ENCODE measurements at places on chromosomes 11 and 22.

- DNase-seq = no peak
Measured at GRCh38 chr11:36741515-36741914, 143.5 kb upstream of the RAG2 start.

DNA sequence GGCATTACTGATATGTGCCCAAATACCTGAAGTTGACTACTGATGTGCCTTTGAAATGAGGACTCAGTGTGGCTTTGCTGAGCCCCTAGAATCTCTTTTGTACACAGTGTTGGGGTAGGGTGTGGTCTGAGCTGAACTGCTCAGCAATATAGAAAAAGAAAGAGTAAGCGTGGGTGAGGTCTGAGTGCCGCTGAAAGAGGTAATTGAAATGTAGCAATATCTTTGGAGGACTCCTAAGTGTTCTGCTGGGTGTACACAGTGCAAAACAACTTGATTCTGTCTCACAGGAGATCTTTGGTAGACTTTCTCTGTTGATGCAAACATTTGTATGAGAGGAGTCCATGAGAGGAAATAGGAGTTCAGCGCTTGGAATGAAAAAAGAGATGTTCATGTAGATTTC lies 73.7 kb upstream of the PTPN5 start:
- DNase-seq = no peak

GRCh38 chr11:60842668-60843600 lies 1.0 kb downstream of the CCDC86 start:
- no peak for DNase-seq

DNA sequence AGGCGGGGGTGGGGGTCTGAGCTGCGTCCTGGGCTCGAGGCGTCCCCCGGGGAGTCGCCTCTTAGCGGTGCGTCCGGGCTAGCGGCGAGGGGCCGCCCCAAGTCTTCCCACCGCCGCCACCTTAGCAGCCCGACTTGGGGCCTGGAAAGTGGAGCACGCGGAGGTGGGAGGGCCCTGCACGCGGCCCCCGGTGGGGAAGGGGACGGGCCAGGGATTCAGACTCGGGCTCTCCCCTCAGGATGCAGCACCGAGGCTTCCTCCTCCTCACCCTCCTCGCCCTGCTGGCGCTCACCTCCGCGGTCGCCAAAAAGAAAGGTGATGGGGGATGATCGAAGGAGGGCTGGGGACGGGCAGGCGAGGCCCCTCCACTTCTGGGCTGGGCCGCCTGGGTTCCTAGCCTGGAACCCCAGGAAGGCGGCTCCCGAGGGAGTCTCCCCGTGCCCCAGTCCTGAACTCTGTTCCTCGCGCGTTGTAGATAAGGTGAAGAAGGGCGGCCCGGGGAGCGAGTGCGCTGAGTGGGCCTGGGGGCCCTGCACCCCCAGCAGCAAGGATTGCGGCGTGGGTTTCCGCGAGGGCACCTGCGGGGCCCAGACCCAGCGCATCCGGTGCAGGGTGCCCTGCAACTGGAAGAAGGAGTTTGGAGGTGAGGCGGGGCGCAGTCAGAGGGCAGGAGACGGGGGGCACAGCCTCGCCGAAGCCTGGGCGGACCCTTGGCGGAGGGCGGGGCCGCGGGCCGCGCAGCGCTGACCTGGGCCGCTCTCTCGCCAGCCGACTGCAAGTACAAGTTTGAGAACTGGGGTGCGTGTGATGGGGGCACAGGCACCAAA lies 563 bp downstream of the MDK start:
- DNase-seq = no peak

DNA sequence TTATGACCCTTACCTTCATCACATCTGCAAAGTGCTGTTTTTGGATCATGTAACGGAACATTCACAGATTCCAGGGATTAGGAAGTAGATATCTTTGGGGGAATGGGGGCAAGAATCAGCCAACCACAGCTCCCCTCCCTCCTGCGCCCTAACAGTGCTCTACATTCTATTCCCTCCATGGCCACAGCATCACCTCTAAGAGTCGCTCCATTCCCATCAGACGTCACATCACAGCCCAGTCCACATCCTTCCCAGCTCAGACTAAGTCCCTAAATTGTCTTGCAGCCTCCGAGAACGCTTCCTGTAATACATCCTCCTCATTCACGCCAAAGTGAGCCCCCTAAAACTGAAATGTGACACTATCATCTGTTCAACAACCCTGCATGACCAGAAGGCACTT lies 5.9 kb downstream of the SCGB1D1 start:
- DNase-seq = no peak

GRCh38 chr22:24146791-24147353 lies 34.4 kb upstream of the SUSD2 start:
- no peak for DNase-seq

DNA sequence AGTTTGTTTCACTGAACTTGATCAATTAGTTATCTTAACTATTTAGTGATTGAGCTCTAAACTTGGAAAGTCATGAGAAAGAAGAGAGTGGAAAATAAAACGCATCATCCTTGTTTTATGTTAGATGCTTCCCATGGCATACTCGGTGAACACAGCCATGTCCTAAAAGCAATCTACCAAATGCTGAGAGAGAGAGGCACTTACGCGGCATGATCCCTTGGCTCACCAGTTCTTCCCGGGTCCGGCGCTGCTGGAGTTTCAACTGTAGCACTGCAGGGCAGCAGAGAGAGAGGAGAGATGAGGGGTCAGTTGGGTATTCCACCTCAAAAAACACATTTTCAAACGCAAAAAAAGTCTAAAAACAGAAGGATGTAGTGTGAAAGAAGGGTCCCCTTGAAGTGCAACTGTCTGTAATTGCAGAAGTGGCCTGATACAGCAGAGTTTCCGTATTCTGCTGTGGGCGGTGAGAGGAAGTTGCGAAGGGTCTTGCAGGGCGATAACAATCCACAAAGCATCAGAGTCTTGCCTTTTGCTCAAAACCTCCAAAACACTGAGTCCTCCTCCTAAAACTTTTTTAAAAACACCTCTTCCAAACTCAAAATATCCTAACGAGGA lies 92.7 kb downstream of the SGSM3 start:
- DNase-seq = no peak

GRCh38 chr11:5242208-5242607 lies 7.4 kb downstream of the HBG1 start:
- no peak for DNase-seq

DNA sequence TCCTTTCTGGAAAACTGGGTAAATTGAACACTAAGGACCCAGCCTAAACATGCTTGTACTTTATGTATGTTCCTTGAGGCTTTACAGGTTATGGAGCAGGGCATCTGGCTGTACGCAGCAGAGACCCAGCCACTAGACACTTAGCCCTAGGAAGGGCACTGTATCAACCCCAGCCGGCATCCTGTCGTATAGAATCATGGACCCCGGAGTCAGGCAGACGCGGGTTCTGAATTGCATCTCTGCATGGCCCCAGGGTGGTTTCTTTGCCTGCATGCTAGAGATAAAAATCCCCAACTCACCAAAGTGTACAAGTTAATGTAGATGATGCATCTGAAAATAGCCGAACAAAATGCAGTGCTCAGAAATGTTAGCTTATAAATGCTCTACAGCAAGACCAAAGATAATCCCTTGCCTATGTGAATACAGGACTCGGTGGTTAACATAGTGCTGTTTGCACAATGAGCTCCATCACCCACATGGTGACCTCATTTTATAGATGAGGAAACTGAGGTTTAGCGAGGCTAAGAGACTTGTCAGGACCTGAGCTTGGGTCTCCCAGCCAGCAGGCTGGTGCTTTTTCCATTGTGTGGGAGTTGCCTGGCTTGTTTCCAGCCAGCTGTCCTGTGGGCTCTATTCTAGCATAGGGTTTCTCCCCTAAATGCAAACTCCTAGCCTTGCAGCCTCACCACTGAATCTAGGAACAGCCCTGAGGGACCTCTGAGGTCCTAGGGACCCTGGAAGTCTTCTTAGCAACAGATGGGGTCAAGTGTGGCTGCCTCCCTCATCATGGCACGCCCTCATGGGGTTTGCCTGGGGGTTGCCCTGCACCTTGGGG lies 7.3 kb downstream of the CD6 start:
- no peak for DNase-seq

DNA sequence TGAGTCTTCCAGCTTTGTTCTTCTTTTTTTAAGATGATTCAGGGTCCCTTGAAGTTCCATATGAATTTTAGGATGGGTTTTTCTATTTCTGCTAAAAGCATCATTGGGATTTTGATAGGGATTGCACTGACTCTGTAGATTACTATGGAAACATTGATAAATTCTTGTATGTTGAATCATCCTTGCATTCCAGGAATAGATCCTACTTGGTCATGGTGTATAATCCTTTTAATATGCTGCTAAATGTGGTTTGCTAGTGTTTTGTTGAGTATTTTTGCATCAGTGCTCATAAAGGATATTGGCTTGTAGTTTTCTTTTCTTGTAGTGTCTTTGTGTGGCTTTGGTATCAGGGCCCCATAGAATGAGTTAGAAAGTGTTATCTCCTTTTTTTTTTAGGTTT lies 34.9 kb upstream of the PHOX2A start:
- no peak for DNase-seq

DNA sequence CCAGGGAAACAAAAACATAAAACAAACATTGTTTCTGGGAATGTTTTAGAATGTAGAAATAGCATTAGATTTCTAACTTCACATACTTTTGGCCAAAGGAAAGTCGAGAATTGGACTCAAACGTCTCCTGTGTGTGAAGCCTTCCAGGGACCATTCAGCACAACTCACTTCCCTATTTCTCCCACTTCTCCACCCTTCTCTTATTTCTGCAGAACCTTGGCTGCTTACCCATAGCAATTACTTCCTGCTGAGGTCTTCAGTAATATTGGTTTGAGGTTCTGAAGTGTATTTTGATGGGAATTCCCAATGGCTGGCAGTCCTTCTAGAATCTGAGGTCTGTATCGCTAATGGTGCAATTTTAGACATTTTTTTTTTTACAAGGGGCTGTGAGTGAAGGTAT lies 158.3 kb upstream of the SNX19 start:
- DNase-seq = no peak

GRCh38 chr11:10659339-10660216 lies 34.0 kb downstream of the IRAG1 start:
- DNase-seq = peak; percentile 93

GRCh38 chr11:113615098-113615497 lies 91.0 kb downstream of the TMPRSS5 start:
- no peak for DNase-seq

DNA sequence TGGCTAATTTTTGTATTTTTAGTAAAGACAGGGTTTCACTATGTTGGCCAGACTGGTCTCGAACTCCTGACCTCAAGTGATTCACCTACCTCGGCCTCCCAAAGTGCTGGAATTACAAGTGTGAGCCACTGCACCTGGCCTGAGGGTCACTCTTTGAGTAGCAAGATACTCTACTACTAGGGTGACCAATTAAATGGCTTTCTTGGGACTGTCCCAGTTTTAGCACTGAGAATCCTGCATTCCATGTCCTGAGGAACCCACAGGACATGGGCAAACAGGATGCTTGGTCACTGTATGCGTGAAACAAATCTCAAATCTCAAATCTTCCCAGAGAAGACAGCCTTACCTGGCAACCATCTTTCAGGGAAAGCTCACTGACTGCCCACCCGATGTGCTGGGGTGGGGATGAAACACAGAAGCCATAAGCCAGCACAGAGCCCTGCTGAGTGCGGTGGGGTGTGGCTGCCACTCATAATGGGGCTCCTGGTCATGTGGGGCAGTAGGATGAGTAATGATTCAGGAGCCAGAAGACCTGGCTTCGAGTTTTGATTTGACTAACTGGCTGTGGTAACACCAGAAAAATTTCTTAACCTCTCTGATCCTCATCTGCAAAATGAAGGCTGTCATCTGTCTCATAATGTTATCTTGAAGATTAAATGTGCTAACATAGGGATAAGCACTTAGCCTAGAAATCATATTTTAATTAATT lies 11.5 kb downstream of the CLMP start:
- DNase-seq = no peak

- DNase-seq = no peak
Measured at GRCh38 chr11:92460213-92460612, 235.6 kb downstream of the FAT3 start.

- peak; percentile 58 for DNase-seq
Measured at GRCh38 chr11:119474682-119475596, 52.0 kb upstream of the THY1 start.

DNA sequence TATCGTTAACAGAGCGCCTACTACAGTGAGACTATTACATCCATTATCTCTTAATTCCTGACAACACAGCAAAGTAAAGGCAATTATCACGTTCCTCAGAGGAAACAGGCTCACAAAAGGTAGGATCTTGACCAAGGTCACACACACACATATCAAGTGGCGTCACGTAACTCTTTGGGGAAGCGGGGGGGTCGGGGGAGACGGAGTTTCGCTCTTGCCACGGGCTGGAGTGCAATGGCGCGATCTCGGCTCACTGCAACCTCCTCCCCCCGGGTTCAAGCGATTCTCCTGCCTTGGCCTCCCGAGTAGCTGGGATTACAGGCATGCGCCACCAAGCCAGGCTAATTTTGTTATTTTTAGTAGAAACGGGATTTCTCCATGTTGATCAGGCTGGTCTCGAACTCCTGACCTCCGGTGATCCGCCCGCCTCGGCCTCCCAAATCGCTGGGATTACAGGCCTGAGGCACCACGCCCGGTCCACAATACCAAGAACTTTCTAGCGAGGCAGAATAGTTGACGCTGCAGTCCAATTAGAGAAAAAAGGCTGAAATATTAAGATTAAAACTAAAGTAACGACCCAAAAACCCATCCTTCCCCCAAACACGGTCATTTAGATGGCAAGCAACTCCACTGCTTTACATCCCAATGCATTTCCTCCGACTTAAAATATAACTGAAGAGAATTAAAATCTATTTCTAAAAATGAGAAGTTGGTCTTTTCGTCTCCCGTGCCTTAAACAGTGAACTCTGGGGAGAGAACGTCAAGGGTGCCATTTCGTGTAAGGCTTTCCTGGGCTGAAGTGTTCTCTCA lies 1.2 kb downstream of the DDX17 start:
- DNase-seq = no peak

DNA sequence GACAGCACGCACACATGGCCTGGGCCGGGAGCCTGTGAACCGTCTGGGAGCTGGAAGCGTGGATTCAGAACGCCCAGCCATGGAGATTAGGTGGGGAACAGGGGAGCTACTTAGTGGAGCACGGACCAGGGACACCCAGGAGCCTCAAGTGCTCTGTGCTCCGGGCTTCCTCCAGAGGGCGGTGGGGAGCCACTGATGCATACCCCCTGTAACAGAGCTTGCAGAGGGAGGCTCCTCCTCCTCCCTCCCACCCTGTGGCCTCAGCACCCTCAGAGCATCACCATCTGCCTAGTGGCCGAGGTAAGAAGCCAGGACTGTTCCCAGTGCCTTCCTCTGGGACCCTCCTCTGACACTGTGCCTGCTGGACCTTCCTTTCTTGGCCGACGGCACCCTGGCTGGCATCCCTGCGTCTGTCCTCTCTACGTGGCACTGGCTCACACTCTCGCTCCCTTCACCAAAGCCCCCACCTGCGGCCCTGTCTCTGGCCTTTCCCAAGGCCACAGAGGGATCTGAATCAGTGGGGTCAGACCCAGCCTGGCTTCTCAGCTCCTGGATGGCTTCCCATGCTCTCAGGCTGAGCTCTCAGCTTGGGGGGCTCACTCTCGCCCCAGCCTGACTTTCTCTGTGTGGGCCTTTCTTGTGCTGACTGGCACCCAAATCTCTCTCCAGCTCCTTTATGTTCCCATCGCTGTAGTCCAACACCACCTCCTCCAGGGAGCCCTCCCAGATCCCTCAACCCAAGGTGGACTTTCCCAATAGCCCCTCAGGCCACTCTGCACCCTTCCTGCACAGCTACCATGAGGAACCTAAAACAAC lies 780.9 kb downstream of the BRD1 start:
- DNase-seq = no peak

All from Panc1 (cell line).